Left cardiac atrium (tissue), 4 donors: ENCODE measurements at places on chromosomes 4 and X. TPM values are rescaled to one million over a fixed set of nuclear protein-coding genes. Genes with fewer than 3 reads are reported as not detected.

- DNase-seq: no peak
Measured at GRCh38 chr4:82430964-82431745, 765 bp downstream of the ENOPH1 start.

DNA sequence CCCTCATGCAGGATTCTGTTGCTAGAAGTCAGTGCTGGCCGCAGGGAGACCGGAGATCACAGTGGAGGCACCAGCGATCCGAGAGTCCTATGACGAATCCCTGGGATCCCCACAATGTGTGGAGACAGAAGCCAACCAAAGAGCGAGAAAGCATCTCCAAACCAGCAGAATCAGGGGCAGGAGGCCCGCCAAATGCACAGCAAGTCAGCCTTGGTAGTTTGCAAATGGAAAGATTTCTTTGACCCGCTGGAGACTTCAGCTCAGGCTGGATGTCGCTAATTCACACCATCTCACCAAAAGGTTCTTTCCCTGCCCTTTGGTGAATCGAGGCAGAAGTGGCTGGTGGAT is 505 bp upstream of the PKD2 start:
- DNase-seq: no peak

DNA sequence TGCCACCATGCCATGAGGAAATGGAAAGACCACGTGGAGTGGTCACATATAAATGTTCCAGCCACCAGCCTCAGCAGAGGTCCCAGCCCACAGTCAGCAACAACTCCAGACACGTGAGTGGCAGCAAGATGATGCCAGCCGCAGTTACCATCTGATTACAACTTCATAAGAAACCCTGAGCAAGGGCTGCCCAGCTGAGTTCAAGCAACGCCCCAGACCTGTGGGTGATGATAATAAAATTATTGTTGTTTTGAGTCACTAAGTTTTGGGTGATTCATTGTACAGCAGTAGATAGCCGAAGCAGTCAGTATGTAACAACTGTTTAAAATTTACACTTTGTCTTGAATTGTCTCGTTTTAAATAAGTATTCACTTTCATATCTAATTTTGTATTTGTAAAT is 5.8 kb upstream of the CCNG2 start:
- DNase-seq: no peak

GRCh38 chr4:88075336-88075735 is 67.9 kb downstream of the PKD2 start:
- no peak for DNase-seq

DNA sequence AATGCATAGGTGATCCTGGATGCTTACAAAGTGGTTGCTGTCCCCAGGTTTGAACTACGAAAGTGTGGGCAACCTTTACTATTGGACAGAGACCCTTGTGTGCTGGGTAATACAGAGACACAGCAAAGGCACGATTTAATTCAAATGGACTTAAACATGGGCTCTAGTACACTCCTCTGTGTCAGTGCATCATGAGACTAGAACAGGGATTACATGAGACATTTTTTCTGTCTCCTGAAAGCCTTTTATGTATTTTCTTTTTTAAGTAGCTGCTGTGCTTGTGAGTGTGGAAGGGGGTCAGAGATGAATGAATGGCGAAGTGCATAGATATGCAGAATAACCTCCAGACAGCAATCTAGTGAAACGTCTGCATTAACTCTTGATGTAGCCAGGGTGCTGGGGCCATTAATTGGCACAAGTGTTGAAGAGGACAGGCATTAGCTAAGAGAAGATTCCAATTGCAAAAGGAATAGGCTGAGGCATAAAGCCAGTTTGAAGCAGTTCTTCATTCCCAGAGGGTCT is 218.4 kb downstream of the STIM2 start:
- DNase-seq: no peak

The RENBP gene
- total RNA-seq: 14.7 TPM

- DNase-seq: no peak
Measured at GRCh38 chr4:24604558-24605214, 20.3 kb upstream of the DHX15 start.

The WDR17 gene
- total RNA-seq: 1.4 TPM

The TMPRSS11D gene
- not detected for total RNA-seq

GRCh38 chr4:234178-234577 is 71.1 kb downstream of the ZNF732 start:
- no peak for DNase-seq

The SMIM10L2A gene
- 3.4 TPM for total RNA-seq

GRCh38 chr4:79404666-79405065 is 3.4 kb downstream of the GK2 start:
- DNase-seq: no peak

DNA sequence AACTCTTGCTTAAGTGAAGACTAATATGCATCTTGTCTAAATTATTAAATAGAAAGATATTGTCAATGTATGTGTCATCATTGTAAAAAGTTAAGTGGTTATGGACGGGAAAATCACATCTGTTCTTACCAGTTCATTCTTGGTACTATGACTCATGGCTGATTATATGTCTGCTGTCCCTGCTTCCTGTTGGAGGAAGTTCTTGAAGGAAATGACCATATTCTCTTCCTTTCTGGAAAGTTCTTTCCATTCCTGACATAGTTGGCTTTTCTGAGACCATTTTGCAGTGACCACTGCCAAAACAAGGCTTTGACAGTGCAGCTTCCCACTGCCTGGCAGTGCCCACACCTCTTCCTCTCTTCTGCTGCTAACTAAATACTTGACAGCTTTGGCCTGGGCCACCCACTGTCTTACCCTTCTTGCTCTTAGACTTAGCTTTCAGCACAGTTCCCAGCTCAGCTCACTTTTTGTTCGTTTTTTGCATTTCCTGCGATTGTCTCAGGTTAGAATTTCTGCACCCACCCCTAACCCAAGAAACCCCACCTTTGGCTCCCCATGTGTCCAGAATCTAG is 13.2 kb upstream of the CLDN24 start:
- DNase-seq: no peak

The ASB12 gene
- 1.4 TPM for total RNA-seq
